NCI-H526 (cell line): ENCODE measurements at places on chromosomes 2 and 18.

- no peak for DNase-seq
These were observed 44.1 kb upstream of the RND3 start for GRCh38 chr2:150531591-150531990.

DNA sequence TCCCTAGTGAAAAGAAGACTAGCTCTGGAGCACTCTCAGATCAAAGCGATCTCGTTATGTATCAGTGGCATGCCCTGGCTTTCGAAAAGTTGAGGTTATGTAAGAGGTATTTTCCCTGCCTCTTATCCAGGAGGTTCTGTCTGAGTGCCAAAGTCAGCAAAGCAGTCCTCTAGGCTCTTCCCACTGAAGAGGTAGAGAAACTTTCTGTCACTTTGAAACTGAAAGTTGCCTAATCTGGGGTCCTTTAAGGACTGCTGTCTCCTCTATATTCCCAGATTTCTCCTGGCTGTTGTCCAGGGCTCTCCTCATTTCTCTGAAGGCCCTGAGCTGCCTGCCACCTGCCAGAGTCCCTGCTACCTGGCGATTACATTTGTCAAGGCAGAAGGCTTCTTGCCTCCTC lies 96.3 kb downstream of the B3GNT2 start:
- no peak for DNase-seq

GRCh38 chr18:5980721-5981120 lies 85.4 kb upstream of the TMEM200C start:
- DNase-seq = no peak

DNA sequence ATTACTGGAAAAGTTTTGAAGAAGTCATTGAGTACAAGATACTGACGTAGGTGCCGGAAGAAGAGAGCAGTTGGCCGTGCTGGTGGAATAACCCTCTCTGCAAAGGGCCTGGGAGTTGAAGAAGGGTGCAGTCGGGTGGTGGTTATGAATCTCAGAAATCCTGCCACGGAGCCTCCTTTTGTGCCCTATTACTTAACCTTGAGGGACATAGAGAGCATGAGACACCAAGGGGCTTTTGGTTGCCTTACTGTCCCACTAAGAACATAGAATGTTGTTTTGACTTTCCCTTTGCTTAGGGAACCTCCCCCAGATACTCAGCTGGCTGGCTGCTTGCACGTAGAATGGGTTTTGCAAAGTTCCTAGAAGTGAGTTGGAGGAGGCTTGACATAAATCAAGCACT lies 1.3 kb upstream of the CD28 start:
- no peak for DNase-seq

DNA sequence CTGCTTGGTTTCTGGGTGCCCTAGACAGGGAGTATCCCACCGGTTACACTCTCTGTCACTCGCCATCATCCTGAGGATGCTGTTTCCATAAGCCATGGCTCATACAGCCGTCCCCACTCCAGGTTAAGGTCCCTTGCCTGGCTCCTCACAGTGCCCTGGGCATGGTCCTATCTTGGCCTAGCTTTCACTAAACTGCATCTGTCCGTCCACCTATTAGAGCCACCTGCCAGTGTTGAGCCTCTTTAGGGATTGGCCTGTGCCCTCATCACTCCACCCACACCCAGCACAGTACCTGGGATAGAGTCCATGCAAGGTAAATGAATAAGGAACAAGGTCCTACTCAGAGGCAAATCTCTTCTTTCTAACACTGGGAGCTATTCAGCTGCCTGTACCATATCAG lies 320.1 kb downstream of the GBX2 start:
- no peak for DNase-seq

GRCh38 chr2:7515327-7515726 lies 598.1 kb downstream of the RNF144A start:
- no peak for DNase-seq

- no peak for DNase-seq
These were observed 151.0 kb downstream of the TRIB2 start for GRCh38 chr2:12867631-12868287.

DNA sequence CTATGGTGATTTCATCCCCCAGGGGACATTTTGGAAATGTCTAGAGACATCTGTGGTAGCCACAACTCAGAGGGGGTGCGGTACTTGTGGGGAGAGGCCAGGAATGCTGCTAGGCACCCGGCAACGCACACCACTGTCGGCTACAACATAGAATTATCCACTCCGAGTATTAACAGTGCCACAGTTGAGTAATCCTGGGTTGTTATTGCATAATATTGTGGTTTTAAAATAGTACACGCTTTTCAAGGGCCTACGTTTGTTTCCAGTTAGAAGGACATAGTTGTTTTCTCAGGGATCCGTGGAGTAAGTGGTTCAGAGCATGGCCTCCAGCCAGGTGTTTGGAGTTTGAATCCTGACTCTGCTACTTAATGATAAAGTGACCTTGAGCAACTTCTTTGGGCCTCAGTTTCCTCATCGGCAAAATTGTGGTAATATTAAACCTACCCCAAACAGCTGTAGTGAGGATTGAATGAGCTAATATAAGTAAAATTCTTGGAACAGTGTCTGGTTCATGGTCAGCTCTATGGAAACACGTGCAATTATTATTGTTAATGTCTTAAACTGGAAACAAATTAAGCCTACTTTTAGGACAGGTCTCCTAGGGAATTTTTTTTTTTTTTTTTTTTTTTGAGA lies 24.5 kb downstream of the CYP27A1 start:
- DNase-seq = no peak

DNA sequence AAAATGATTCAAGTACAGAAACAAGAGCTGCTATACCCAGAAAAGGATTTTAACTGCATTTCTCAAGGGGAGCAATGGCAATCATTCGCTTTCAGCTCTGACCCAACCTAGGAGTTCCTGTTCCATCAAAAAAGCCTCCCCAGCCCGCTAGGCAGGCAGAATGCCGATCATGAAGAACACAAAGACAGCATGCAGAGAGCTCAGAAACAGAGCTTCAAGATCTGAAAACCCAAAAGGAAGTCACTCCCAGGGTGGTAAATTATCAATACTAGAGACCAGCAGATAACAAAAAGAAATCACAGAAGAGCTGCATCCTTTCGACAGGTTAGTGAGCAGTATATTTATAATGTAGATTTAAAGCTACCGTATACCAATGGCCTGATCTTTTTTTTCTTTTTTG lies 84.8 kb upstream of the CRIM1 start:
- DNase-seq = no peak

DNA sequence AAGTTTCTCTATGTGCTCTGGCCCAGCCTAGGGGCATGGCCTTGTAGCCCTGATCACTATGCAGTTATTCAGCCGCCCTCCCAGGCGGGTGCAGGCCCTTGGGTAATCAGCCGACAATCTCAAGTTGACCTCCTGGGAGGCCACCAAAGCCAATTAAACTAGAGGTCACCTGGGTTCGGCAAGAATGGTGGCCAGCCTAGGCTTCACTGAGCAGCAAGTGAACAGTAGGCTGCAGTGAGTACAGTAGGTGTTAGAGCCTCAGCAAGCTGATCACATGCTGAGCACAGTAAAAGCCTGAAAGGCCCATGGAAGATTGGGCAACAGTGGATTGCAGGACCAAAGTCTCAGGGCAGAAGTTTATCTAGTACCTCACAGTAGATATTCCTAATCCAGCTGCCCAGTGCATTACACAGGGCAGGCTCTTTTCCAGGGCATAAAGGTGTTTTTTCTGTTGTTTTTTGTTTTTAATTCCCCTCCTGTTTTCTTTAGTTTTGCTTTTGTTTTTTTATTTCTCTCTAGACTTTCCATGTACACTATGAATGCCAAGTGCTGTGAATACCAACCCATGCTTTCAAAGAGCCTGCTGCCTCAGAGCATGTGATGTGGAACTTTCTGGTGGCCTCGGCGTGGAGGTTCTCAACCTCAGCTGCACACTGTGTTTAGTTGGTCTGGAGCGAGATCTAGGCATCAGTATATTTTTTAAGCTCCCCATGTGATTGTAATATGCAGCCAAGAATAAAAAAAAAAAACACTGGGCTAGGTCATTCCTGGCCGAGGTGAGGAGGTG lies 55.9 kb upstream of the ATL2 start:
- DNase-seq = no peak

GRCh38 chr2:56985609-56986008 lies 801.8 kb downstream of the CCDC85A start:
- DNase-seq = no peak

GRCh38 chr2:289362-290089 lies 1.6 kb upstream of the ALKAL2 start:
- peak; percentile 31 for DNase-seq

GRCh38 chr2:212157012-212157411 lies 381.6 kb downstream of the ERBB4 start:
- DNase-seq = no peak

DNA sequence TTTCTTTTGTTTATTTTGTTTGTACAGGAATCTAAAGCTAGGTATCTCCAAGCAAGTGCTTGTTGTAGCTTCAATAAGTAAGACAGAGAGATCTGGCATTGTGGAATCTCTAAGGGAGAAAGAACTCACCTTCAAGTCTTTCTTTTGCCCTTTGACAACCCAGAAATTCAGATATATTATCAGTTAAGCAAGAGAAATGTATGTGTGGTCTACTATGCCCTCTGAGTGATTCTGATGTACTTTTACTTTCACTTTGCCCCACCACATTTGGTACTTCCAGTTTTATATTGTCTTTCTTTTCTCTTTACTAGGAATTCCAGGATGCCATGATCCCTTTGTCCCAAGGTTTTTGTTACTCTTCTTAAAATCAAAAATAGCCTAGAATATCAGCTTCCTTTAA lies 259.6 kb upstream of the PIK3C3 start:
- DNase-seq = no peak

DNA sequence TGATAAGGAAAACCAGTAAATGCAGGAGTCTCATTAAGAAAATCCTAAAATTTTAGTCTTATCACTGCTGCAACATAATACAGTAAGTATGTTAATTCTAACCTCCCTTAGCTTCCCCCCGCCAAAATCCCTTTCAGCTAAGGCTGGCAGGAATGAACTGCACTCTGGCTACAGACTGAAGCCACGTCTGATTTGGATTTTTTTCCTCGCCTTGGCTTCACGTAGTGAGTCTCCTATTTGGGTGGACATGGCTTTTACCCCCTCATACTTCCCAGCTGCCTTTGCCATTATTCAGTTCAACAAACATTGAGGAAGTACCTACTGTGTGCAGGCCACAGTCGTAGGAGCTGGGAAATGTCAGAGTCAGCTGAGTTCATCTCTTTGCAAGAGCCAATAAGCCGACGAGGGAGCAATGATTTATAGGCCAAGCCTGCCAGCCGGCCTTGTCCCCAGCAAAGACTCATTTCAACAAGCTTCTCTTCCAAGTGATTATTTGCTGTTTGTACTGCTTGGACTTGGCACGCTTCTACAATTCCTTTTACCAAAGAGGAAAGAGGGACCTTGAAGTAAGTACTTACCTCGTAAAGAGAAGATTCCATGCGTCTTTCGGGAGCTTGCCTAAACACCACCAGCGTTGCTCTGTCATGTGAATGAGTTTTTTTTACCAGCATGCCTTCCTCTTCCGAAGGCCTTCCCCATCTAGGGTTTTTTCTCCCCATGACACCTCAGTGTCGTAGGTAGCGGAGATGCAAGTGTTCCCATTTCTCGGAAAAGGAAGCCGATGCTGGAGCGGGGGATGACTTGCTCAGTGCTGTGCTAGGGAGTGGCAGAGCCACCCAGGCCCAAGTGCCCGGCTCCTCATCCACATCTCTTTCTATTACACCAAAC lies 138.6 kb downstream of the KLHL29 start:
- DNase-seq = no peak

DNA sequence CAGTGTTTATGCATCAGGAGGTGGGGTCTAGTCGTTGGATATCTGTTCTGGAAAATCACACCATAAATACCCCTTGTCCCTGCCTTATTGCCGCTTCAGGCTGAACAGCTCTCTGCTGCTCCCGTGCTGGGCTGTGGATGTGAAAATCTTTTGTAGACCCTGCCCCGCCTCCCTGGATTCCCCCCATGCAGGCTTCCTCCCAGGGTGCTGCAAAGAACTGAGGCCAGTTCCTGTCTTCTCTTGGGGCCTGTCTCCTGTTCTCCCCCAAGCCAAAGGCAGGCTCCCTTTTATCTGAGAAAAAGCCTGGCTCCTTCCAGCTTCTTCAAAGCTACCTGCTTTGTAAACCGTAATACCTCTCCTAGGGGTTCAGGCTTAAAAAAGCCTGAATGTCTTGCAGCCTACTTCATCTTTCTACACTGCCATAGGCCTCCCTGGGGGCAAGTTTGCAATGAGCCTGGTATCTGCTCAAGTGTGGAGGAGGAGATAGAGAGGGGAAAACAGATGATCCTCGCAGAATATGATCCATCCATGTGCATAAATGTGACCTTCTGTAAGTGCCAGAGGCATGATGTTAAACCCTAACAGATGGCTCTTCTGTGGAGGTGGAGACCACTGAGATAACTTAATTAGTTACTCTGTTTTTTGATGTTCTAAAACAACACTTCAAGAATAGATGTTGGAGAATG lies 55.3 kb downstream of the VWA3B start:
- no peak for DNase-seq

GRCh38 chr2:237180987-237181386 lies 95.3 kb downstream of the COPS8 start:
- no peak for DNase-seq

DNA sequence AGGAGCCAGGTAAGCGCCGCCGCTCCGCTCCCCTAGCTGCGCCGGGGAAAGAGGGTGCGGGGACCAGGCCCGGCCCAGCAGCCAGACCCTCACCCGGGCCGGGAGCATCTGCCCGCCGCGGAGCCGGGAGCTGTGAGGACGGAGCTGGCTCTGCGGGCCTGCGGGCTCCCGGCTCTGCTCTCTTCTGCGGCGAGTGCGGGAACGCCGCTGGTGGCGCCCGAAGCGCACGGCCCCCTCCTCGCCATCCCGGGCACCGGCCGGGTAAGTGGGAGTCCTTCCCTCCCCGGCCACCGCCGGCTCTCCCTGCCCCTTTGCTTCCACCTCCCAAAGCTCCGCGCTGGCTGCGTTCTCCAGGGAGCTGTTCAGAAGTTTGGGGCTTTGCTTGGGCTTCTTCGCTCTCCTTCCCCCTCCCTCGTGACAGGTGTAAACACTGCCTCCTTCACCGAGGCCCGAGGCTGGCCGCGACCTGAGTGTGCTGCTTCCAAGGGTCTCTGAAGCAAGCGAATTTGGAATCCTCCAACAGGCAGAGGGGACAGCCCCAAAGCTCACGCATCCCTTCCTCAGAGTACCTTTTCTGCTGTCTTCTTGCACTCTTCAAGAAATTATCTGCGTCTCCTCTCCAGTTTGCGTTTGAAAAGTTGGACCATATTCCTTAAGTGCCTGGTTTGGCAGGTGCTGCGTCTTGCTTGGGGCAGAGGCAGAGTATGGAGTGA lies 632 bp downstream of the AFTPH start:
- peak; percentile 66 for DNase-seq

DNA sequence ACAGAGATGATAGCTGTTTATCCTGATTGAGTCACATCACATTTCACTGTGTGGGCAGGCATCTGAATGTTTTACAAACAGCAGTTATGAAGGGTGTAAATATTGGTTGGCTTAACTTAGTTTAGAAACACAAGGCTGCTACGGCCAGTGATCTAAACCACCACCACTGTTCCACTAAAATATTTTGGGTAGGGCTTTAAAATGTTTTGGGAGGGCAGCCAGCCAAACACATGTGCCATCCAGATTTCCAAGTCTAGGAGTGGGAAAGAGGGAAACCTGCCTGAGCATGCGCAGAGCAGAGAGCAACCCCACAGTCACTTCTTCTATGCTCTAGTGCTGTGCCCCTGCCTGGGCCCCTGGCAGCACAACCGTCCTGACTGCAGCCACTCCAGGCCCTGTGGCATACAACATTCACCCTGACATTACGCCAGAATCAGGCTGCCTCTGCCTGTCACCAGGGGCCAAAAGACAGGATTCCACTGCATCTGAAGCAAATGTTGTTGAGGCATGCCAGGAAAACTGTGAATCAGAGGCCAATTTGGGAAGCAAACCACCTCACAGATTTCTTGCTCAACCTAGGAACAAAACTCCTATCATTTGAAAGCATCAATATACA lies 74.8 kb upstream of the COL5A2 start:
- no peak for DNase-seq
